Effector memory CD8-positive, alpha-beta T cell (primary cell): ENCODE measurements at places on chromosomes 2 and 18.

- H3K27me3 ChIP-seq: no peaks in the 10 kb centered on the region
- H3K4me3 ChIP-seq: no peak overlapping the region
- DNase-seq: no peak
- H3K36me3 ChIP-seq: peaks cover 3% of the 10 kb centered on the region
- H3K27ac ChIP-seq: no peak overlapping the region
Measured at GRCh38 chr18:21393986-21394385, 152.0 kb downstream of the GREB1L start.

GRCh38 chr2:213016166-213016983 lies 135.0 kb downstream of the IKZF2 start:
- H3K27ac ChIP-seq: peak overlapping the region; percentile 85
- H3K27me3 ChIP-seq: no peaks in the 10 kb centered on the region

DNA sequence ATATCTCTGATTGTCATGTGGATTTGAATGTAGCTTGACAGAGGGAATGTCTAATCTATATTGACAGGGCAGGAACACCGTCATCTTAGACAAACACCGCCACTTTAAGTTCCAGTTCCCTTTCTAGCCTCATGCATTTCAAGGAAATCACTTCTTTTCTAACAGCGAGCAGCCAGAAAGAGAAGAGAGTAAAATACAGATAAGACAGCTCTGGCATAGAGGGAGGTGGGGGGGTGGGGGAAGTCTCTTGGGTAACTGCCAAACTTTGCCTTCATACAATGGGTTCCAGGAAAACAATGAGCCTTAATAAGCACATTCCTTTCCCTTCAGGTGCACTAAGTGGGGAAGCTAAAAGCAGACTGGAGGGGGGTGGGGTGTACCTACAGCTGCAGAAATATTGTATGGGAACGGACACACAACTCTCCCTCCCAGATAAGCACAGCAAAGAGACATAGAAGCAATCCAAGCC lies 37.2 kb downstream of the CASP10 start:
- no peak overlapping the region for H3K27ac ChIP-seq
- peaks cover 19% of the 10 kb centered on the region for H3K36me3 ChIP-seq
- H3K4me3 ChIP-seq: no peak overlapping the region
- no peaks in the 10 kb centered on the region for H3K27me3 ChIP-seq
- DNase-seq: no peak

DNA sequence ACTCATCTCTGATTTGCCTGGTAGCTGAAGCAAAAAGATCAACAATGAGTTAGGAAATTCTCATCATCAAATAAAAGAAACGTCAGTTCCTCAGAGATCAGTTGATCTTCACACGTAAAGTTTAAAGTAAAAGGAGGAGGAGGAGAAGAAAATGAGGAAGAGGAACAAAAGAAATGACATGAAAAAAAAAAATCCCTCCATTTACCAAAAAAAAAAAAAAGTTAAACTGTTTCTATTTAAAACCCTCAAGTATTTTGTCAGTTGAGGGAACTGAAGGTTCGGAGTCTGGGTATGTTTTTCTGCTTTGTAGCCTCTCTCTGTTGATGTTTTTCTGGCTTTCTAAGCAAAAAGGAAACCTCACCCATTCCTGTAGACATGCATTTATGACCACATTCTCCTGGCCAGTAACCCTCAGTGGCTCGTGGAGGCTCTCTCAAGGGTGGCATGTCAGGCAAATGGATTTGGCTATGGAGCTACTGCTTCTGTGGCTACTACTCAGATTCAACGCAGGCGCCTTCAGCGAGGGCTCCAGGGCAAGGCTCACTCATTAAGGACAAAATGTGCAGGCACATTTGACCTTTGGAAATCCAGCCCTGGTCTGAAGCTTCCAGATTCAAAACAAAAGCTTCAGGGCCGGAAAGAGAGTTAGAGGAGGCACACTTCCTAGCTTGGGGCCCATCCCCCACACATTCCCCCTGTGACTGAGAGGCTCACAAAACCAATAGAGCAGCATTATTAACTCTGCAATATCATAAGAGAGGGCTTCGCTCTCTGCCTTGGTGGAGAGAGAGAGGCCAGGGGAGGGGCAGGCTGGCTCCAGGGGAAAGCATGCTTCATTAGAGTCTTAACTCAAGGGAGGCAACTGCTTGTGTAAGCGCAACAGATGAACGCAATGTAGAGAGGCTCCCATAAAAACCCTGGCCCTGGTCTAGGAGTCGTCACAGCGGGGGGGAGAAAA lies 22.3 kb downstream of the KLF7 start:
- H3K4me3 ChIP-seq: no peak overlapping the region
- H3K4me1 ChIP-seq: peaks cover 5% of the 10 kb centered on the region
- peaks cover 2% of the 10 kb centered on the region for H3K27me3 ChIP-seq
- H3K27ac ChIP-seq: peak overlapping the region; percentile 87
- no peak for DNase-seq

GRCh38 chr2:66682476-66682875 lies 247.6 kb downstream of the MEIS1 start:
- H3K36me3 ChIP-seq: no peaks in the 10 kb centered on the region
- H3K27ac ChIP-seq: no peak overlapping the region
- no peak overlapping the region for H3K4me3 ChIP-seq
- no peaks in the 10 kb centered on the region for H3K27me3 ChIP-seq
- DNase-seq: no peak
- no peaks in the 10 kb centered on the region for H3K4me1 ChIP-seq

DNA sequence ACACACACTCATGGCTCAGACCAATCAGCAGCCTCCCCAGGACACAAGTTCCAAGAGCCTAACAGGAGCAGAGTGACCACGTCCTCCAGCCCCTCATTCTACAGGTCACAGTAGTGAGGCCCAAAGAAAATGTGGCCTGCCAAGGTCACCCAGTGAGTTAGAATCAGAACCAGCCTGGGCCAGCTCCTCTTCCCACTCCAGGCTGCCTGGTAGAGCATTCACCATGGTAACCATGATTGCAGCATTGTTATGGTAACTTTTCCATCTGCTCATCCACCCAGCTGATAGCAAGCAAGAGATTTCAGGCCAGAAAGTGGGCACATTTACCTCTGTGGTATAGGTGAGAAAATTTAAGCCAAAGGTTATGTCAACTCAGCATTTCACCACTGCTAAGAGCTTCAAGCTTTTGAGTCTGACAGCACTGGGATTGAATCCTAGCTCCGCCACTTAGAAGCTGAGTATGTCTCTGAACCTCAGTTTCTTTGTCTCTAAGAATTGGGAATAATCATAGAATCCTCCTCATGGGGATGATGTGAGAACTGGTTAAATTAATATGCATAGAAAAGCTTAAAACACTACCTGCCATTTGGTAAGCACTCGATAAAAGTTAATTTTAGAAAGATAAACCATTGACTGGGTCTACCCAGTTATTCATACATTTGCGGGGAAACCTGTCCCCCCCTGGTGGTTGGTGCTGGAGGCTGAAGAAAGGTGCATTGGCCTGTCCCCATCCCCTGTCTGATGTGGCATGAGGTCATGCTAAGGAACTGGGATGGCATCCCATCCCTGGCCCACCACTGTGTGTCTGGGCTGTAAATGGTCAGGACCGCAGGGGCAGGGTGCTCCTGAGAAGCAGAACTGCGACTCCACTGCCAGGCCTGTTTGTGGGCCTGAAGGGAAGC lies 181.5 kb downstream of the KLHL29 start:
- no peak overlapping the region for H3K4me3 ChIP-seq
- H3K27me3 ChIP-seq: peaks cover 36% of the 10 kb centered on the region
- H3K36me3 ChIP-seq: no peaks in the 10 kb centered on the region
- no peaks in the 10 kb centered on the region for H3K4me1 ChIP-seq

GRCh38 chr2:63488118-63488713 lies 100.1 kb downstream of the WDPCP start:
- no peak overlapping the region for H3K4me3 ChIP-seq
- no peaks in the 10 kb centered on the region for H3K4me1 ChIP-seq
- H3K27me3 ChIP-seq: no peaks in the 10 kb centered on the region
- H3K36me3 ChIP-seq: peaks cover 3% of the 10 kb centered on the region
- no peak for DNase-seq

DNA sequence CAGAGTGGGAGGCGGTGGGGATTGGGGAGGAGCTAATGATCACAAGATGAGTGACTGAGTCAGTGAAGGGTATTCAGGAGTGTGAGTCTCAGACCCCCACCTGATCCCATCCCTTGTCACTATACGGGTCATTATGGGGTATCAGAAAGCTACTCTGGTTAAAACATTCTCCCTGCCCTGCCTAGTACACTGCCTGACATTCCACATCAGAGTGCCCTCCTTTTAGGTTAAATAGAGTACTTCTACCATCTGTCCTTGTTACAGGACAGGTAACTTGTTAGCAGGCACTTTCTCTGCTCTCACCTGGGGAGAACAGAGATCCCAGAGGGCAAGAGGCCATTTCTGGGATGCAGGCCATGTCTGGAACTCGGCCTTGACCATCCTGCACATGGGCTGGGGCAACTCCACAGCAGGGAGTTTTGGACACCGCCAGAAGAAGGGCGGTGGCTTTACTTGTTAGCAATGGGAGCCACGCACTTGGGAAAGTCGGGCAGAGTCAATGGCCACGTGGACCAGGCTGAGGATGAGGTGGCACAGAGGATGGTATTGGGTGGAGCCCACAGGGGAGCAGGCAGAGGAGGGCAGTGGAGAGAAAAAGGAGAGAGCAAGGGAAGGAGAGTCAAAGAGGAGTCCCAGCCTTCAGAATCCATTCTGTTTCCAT lies 98.5 kb downstream of the CELF4 start:
- H3K36me3 ChIP-seq: peaks cover 2% of the 10 kb centered on the region
- no peak overlapping the region for H3K27ac ChIP-seq
- no peak for DNase-seq
- no peak overlapping the region for H3K4me3 ChIP-seq
- H3K27me3 ChIP-seq: peaks cover 20% of the 10 kb centered on the region
- no peaks in the 10 kb centered on the region for H3K4me1 ChIP-seq

DNA sequence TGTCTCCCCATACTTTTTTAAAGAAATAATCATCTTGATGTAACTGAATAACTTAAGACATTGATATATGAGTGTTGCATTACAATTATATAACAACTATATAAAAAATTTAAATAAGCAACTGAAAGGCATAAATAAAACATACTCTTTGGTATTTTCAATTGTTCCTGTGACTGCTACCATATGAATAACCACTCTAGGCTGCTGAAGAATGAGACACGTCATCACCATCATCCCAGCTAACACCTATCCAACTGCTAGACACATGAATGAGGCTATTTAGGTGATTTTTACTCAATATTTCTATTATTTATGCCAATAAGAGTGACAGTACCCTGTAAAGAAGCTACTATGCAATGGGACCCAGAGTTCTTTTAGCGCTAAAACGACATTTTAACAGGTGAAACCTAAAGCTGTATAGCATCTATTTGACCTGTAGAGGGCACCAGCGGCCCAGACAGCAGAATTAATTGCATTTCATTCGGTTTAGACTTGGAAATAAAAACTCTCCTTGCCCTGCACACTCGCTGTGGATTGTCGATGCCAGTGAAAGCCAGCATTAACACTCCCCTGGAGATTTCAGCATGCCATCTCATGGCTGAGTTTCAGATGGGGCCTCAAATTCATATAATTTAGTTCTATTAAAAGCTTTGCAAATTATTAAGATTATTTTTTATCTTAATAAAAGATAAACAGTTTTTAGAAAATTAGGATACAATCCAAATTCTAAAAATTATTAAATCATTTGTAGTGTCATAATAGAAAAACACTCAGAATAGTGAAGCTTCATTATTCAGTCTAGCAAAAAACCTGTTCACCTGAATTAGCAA lies 89.4 kb upstream of the MAP2 start:
- no peaks in the 10 kb centered on the region for H3K4me1 ChIP-seq
- H3K27ac ChIP-seq: no peak overlapping the region
- H3K36me3 ChIP-seq: no peaks in the 10 kb centered on the region
- DNase-seq: no peak
- no peak overlapping the region for H3K4me3 ChIP-seq

DNA sequence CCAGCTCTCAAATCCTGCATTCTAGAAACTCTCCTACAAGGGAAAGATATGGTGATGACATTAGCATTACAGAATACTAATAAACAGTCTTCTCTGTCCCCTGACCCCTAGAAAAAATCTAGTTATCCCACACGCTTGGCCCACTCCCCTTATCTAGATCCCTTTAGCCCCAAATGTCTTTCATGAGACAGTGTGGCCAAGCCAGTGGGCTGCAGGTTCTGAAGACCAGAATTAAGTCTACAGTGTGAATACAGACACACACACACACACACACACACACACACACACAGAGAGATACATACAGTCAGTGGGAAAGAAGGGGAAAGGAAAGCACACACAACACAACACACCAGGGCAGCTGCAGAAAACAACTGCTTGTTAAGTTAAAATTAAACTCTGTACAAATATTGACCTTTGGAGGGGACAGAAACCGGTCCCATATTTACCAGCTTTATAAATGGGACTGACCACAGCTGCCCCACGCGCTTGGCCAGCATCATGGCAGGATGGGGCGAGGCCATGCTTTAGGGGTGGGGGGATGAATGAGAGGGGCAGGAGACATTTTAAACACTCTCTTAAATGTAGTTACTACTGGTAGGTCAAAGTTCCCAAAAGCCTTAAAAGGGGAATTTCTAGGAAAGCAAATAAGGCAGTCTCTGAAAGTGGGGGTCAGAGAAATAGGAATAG lies 49.1 kb downstream of the NHEJ1 start:
- H3K36me3 ChIP-seq: peaks cover 3% of the 10 kb centered on the region
- no peak overlapping the region for H3K27ac ChIP-seq
- H3K4me3 ChIP-seq: no peak overlapping the region
- DNase-seq: no peak
- no peaks in the 10 kb centered on the region for H3K27me3 ChIP-seq
- H3K4me1 ChIP-seq: peaks cover 7% of the 10 kb centered on the region

DNA sequence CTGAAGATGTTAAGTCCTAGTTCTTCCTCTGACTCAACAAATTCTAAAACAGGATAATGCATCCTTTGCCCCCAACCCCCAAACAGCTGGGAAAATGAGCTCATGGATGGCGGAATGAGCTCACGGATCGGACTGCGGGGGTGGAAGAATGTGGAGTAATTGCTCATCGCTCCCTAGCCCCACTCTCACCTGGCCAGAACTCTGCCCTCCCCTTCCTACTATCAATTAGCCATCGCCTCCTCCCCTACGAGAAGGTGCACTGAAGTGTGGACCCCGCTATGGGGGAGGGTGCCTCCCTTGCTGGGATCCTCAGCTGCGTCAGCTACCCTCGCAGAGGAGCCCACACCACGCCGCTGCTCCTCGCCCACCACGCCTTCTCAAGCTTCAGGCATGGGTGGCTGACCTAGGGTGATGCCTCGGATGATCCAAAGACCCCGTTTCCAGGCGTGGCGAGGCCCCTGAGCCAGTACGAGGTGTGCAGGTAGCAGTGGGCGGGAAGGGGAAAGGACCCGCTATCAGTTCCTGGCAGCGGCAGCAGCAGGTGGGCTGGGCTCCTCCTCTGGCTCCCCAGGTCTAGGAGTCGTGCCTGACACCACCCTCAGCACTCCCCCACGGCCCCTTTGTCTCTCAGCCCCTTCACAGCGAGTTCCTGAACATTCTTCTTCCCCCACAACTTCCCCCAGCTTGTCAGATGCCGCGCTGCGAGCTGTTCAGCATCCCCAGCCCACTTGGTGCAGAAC lies 82.1 kb upstream of the POMC start:
- H3K36me3 ChIP-seq: peaks cover 11% of the 10 kb centered on the region
- H3K4me3 ChIP-seq: peak overlapping the region; percentile 76
- H3K4me1 ChIP-seq: peaks cover 23% of the 10 kb centered on the region
- peak overlapping the region; percentile 66 for H3K27ac ChIP-seq
- DNase-seq: no peak
